Urinary bladder (tissue), 4 donors: ENCODE measurements at places on chromosomes 7 and 10.

DNA sequence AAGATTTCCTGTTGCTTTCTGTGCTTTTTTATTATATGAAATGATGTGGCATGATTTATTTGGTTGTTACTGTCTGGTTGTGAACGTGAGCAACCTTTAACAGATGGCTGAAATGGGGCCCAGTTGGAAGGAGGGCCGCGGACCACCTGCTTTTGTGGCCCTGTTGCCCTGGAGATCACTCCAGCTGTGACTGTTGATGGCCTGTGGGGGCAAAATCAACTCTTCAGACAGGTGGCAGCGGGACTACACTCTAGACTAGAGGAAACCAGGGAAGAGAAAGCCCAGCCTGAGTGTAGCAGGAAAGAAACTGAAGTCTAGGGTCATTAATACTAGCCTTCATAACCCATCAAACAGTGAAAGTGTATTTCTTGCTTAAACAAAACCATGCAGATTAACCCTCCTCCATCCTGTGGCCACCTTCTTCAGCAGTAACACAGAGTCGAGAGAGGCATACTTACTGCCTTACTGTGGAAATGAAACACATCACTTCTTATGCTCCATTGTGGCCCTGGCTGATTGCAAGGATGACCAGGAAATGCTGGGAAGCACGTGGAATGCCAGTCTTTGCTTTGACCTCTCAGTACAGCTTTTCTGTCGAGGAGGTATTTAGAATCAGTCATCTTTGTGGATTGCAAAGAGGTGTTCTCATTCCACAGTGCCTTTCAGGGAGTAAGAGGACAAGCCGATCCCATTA, 80.5 kb downstream of the CCNY start:
- no peak for DNase-seq

DNA sequence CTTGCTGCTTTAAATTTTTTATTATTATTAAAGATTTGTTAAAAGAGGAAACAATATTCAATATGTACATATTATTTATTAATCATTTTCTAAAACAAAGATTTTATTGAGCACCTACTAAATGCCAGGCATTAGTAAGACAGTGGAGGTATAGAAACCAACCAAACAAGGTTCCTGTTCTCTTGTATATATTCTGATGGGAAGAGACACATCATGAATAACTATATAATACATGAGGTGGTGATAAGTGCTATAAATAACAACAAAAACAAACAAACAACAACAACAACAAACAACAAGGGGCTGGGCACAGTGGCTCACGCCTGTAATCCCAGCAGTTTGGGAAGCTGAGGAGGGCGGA, 630 bp upstream of the LIPA start:
- no peak for DNase-seq

GRCh38 chr7:977326-978048, 2.1 kb upstream of the COX19 start:
- DNase-seq: no peak

GRCh38 chr7:152544481-152544927, 108.7 kb upstream of the KMT2C start:
- no peak for DNase-seq

GRCh38 chr7:19210893-19211413, 65.7 kb upstream of the FERD3L start:
- no peak for DNase-seq

GRCh38 chr7:90236721-90237289, 8.2 kb upstream of the CFAP69 start:
- no peak for DNase-seq

GRCh38 chr10:15719049-15719898, 448 bp downstream of the ITGA8 start:
- DNase-seq: no peak

GRCh38 chr7:157386979-157387800, 50.4 kb downstream of the DNAJB6 start:
- peak; percentile 13 for DNase-seq

GRCh38 chr7:2425749-2426148, 22.3 kb downstream of the CHST12 start:
- no peak for DNase-seq

DNA sequence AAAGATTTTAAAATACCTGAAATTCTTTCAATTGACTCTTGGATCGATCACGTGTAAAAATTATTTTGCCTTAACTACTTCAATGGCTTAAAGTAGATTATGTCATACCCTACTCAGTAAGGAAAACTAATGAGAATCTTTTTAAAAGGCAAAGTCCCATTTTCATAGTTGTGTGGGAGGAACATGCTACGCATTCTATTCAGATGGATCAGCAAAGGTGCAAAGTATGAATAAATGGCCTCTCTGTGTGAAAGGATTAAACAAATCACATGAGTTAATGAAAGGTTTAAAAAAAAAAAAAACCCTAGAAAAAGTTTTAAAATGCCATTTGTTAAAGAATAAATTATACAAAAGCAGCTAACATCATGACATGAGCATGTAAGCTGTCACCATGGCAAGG, 77.1 kb downstream of the ENO4 start:
- no peak for DNase-seq

- no peak for DNase-seq
Measured at GRCh38 chr10:77456414-77456813, 181.2 kb downstream of the KCNMA1 start.

GRCh38 chr10:129854796-129855705, 109.0 kb downstream of the EBF3 start:
- no peak for DNase-seq

GRCh38 chr7:147071536-147071935, 954.9 kb downstream of the CNTNAP2 start:
- DNase-seq: no peak

GRCh38 chr7:112596260-112596659, 115.5 kb downstream of the LSMEM1 start:
- no peak for DNase-seq

DNA sequence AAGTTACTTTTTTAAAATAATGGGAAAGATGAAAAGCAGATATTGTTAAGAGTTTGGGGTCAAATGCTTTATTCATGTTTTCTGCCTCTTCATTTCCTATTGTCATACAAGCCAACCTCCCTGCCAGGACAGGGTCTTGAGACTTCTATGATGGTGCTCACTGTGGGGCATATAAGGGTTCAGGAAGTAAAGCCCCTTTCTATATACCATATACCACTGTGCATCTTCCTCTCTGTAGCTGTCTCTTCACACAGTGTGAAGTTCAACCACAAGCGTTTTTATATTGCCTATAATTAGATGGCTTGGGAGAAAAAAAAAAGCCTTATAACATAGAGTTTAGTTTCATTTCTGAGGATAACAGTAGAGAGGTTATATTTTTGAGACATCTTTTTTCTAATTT, 389.8 kb upstream of the SORCS1 start:
- no peak for DNase-seq

- DNase-seq: no peak
Measured at GRCh38 chr7:131057794-131058070, 269.9 kb upstream of the MKLN1 start.

DNA sequence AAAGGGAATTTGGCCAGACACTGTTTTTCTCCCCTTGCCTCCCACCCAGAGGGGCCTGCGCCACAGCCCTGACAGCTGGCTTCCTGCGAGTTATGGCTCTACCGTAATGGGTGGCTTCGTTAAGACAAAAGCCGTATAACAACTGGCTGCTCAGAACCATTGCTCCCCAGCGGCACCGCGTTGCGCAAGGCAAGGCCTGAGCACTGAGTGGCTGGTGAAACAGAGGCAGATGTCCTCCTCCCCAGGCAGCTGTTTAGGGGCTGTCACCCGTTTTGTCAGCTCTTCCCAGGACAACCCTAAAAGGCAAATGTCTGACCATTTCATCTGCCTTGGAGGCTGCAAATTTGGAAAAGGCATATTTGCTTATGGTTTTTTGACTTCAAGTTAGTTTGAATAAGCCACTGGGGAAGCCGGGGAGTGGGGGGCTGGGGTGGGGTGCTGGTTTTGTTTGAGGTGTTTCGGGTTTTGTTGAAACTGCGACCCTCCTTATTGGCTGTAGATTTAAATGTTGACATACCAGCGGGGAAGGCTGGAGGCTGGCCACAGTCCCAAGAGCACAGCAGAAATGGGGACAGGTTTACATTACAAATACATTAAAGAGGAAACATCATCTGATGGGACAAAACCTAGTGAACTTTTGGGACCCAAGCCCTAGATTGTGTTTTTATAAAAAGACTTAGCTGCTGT, 681 bp upstream of the SPOCK2 start:
- no peak for DNase-seq

DNA sequence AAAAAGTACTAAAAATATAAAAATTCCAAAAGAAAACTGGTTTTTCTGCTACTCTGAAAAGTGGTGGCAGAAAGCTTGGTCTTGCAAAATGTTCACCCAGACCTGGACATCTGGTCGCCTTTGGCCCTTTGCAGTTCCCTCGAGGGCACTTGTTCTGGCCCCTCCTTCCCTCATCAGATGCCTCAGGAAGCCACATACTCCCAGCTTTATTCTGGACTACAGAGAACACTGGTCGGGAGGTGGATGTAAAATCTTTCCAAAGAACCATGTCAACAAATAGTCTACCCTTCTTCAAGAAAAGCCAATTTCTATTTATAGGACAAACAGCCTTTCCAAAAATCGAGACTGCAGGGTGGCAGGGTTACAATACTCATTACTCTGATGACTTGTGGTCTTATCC, 726.1 kb downstream of the TNS3 start:
- no peak for DNase-seq

DNA sequence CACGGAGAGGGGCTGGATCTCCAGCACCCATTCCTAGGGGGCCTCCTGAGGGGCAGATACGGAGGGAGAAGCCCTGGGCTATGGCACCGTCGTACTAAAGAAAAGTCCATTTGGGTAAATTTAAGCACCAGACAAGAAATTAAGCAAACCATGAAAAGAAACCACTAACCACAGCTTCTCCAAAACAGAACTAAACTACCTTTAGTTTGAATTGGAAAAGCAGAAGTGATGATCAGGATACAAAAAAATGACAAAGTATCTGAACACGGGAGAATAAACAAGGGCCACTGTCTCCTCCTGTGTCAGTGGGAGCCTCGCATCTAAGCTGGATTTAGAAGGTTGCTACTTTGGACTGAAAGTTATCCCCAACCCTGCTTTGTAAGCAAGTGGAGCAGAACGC, 69.1 kb downstream of the DIP2C start:
- DNase-seq: no peak

DNA sequence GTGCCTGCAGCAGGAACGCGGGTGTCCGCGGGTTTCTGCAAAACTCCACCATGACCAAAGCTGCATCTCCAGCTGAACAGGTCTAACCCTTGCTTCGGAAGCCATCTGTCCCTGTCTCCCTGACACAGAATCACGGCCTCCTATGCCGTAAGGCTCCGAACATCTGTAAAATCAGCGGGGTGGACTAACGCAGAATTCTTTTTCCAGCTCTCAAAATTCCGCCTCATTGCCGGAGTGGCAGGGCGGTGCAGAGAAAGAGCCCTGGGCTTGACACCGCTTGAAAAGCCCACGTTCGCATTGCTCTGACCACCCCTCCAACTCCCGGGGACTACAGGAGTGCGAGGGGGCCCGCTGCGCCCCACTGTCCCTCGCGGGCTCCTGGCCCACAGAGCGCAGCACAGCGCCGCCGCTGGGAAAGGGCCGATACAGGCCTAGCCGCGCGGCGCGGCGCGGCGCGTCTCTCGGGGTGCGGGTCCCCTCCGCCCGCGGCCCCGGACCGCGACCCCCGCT, 409 bp downstream of the DNMBP start:
- DNase-seq: no peak

- no peak for DNase-seq
Measured at GRCh38 chr10:111989136-111989911, 194.2 kb downstream of the GPAM start.

GRCh38 chr7:46153951-46154787, 233.1 kb upstream of the IGFBP3 start:
- no peak for DNase-seq

GRCh38 chr7:78198756-78199155, 400.2 kb downstream of the PHTF2 start:
- DNase-seq: no peak

GRCh38 chr7:94414980-94415379, 20.3 kb downstream of the COL1A2 start:
- DNase-seq: no peak

DNA sequence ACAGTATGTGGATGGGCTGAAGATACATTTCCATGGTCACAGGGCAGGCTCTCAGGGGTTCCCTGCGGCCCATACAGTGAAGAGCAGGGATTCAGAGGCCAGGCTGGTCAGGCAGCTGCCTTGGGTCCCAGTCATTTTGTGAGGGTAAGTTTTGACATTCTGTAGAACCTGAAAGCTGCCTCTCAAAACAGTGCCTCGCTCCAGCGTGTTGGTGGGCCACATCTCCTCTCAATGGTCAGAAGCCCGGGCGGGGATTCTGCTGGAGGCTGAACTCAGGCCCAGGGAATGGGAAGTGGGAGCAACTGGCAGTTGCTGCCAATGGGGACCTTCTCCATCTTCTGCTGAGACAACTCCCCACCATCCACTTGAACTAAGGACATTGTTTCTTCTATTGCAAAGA, 190.0 kb downstream of the PTPN20 start:
- DNase-seq: no peak

DNA sequence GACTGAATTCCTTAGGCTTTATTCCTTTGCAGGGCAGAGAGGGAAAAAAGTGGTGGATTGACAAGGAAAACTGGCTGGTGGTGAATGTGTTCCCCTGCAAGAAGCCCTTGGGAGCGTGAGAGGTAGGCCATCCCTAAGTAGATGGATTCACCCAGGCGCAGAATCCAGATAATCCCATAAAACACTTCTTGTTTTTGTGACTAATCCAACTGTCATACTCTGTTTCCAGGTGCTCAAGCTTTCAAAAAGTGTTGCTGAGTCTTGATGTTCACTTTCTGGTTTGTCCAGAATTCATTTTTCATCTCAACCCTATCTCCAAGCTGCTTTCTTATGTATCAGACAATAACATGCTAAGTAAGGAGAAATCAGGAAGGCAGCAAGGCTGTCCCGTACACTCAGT, 250.8 kb upstream of the HABP2 start:
- DNase-seq: no peak

DNA sequence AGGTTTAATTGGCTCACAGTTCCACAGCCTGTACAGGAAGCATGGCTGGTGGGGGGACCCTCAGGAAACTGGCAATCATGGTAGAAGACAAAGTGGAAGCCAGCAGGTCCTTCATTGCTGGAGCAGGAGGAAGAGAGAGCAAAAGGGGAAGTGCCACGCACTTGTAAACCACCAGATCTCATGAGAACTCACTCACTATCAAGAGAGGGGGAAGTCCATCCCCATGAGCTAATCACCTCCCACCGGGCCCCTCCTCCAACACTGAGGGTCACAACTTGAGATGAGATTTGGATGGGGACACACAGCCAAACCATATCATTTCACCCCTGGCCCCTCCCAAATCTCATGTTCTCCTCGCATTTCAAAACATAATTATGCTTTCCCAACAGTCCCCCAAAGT, 171.9 kb upstream of the CACNA2D1 start:
- DNase-seq: no peak
